ENCODE measurements at places on chromosomes 12 and 14.

DNA sequence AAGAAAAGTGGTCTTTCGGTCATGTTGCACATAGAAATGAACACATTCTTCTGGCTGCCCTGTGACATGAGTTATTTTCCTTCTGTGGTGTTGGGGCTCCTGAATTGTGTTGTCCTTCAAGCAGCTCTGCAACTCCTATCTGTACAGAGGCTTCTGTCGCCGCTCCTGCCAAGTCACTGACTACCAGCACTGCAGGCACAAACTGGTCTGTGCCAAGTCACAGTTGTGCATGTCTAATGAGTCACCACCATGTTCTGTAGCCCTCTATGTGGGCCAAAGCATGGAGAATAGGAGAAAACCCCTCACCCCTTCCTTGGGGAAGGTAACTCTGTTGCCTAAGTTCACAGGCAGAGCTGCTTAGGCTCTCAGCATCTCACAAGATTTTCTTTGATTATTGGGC is 283.3 kb downstream of the RPL10L start:
- DNase-seq, result no peak

GRCh38 chr12:1639538-1639937 is 10.5 kb downstream of the WNT5B start:
- DNase-seq, result no peak

- DNase-seq, result no peak
Observed at GRCh38 chr12:47791874-47792273, 18.8 kb downstream of the SLC48A1 start.

DNA sequence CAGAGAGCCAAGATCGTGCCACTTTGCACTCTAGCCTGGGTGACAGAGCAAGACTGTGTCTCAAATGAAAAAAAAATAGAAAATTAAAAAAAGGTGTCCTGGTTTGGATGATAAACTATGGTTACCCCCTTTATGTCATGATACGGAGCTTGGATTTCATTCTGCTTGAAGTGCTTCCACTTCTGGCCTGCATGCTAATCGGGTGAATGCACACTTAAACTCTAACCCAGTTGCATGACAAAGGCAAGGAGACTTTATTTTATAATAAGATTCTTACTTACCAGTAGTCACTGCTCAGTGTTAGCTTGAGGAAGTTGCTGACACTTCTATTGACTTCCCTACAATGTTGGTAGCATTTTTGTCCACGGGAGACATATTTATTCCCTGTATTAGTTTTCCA is 24.3 kb downstream of the CFAP54 start:
- no peak for DNase-seq

DNA sequence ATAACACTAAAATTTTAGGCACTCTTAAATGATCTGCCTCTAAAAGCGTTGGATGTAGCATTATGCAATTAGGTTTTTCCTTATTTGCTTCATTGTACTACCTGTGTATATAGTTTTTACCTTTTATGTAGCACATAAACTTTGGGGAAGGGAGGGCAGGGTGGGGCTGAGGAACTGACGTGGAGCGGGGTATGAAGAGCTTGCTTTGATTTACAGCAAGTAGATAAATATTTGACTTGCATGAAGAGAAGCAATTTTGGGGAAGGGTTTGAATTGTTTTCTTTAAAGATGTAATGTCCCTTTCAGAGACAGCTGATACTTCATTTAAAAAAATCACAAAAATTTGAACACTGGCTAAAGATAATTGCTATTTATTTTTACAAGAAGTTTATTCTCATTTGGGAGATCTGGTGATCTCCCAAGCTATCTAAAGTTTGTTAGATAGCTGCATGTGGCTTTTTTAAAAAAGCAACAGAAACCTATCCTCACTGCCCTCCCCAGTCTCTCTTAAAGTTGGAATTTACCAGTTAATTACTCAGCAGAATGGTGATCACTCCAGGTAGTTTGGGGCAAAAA is 4.1 kb downstream of the CDKN1B start:
- DNase-seq, result no peak

DNA sequence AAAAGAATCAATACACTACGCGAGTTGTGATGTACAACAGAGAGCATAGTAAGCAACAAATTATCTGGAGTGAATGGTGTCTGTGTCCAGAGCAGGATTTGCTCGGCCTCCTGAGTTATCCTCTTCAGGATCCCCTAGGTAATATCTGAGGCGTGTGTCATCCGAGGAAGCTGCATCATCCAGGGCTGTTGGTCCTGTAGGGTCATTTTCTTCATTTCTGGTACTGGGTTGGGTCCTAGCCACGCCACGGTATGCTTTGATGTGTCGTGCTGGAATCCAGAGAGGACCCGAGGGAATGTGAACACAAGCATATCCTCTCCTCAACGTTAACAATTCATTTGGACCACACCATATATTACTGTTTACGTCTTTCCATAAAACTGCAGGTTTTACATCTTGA is 19.0 kb upstream of the CLEC4E start:
- DNase-seq, result peak; percentile 16

DNA sequence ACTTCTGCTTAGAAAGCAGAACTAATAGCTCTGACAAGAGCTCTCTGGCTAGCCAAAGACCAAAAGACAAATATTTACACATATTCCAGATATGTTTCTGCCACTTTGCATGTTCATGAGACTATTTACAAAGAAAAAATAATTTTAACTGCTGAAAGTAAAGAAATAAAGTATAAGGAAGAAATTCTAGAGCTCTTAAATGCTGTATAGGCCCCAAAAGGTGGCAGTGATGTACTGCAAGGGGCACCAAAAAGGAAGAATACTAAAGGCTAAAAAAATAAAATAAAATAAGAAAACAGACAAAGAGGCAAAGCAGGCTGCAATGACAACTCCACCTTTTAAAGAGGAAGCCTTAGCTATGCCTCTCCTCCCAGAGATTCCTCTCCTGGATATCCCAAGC is 23.0 kb downstream of the KLRK1 start:
- peak; percentile 29 for DNase-seq

DNA sequence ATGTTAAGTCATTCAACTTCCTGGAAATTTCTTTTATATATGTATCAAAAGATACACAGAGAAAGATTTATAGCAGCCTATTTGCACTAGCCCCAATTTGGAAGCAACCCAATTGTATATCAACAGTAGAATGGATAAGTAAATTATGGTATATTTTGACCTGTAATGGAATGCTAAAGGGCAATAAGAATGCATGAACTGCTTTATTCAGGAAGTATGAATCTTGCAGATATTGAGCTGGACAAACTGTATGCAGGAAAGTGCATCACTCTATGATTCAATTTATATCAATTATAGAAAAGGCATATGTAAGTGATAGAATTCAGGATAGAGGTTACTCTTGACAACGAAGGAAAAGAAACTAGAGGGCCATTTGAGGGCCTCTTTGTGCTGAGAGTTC is 913.1 kb upstream of the FBXO33 start:
- DNase-seq, result no peak

GRCh38 chr12:45989721-45990467 is 480 bp downstream of the SCAF11 start:
- peak; percentile 82 for DNase-seq

DNA sequence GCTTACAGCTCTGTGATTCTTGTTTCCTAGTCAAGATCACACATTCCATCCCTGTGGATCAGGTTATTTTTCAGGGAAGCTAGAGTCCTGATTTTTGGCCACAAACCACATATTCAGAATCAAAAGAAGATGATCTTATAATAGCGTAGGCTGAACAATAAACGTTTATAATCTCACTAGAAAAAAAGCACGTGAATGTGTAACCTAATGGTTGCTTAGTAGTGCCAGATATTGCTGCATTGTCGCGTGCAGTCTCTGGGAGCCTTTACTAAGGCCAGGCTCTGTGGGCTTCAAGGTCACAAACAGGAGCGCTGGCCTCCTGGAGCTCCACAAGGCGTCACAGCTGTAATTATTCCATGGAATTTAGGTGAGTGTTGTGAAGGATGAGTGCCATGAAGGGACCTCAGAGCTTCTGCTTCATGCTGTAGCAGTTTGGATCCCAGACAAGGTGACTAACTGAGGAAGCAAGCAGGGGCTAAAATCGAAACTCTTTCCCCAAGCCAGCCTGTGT is 17.4 kb downstream of the CDKN1B start:
- DNase-seq, result no peak

DNA sequence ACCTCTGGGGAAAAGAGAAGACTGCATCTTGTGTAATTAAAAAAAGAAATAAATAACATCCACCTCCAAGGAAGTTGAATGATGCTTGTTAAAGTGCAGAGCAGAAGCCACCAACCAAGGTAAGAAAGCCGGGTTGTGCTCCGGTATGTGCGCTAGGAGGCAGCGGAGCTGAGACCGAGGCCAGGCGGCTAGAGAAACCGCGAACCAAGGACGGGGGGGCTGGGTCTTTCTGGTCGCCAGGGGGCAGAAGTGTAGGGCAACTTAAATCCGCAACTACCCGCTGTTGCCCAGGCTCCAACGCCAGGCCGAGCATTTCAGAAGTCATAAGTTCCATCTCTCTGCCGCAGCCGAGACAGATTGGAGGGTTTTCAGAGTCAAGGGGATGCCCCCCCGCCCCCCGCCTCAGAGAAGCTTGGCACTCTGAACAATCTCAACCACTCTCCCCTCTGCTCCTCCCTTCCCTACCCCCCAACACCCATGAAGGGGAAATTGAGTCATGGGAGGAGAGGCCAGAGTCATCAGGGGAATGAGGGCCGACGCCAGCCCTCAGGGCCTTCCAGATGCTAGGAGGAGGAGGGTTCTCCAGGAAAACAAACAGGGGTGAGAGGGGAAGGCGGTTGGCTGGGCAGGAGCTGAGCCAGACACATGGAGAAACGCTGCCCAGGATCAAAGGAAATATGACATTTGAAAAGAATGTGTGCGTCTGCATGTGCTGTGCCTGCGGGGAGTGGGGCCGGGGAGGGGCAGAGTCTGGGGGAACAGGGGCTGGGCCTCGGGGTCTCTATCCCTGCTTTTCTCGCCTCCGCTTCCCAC is 2.2 kb upstream of the NFATC4 start:
- DNase-seq, result peak; percentile 92

GRCh38 chr12:52615208-52615868 is 3.0 kb downstream of the KRT73 start:
- DNase-seq, result peak; percentile 73

GRCh38 chr12:21656905-21657325 is 727 bp downstream of the LDHB start:
- peak; percentile 38 for DNase-seq

DNA sequence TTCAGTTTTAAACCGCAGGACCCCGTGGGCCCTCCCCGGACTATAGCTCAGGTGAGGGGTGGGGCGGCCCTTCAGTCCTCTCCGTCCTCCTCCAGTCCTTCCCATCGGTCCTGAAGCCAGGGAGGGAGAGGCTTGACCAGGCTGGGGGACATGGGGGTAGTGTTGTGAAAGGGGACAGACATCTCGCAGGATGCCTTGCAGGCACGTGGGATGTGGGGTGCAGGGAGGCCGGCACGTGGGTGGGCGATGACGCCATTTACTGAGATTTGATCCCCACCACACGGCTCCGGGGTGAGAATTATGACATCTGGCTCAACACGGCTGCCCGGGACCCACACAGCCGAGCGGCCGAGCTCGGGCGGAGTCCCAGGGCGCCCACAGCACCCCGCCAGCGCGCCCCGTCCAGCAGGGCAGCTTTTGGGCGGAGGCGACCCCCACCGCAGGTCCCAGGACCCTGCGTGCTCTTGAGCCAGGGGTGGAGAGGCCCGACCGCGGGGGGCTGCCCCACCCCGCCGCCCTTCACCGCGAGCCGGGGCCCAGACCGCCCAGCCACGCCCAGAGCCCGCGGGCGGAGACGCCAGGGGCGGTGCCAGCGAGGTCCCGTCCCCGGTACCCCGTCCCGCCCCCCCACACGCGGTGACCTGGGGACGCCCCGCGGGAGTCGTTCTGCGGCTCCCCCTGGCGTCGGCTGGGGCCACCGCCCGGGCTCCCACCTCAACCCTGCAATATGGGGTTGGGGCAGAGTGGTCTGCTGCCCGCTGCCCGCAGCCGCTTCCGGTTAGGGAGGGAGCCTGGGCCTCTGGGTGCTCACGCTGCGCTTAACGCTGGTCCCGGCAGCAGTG is 3.3 kb upstream of the EXOC3L4 start:
- DNase-seq, result peak; percentile 73

- DNase-seq, result no peak
Observed at GRCh38 chr14:71549421-71550050, 382.7 kb upstream of the RGS6 start.

GRCh38 chr14:61406675-61407074 is 85.3 kb downstream of the PRKCH start:
- DNase-seq, result no peak

- DNase-seq, result no peak
Observed at GRCh38 chr12:58961906-58962305, 41.6 kb upstream of the LRIG3 start.

DNA sequence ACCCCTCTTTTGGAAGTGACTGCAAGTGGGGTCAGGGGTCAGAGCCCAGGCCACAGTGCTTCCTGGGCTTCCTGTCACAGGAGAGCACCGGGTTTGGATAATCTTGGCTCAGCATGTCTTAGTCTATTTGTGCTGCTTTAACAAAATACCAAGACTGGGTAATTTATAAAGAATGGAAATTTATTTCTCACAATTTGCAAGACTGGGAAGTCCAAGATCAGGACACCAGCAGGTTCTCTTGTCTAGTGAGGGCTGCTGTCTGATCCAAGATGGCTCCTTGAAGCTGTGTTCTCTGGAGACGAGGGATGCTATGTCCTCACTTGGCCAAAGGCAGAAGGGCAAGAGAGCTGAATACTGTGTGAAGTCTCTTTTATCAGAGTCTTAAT is 74.1 kb downstream of the RIN3 start:
- DNase-seq, result peak; percentile 74

DNA sequence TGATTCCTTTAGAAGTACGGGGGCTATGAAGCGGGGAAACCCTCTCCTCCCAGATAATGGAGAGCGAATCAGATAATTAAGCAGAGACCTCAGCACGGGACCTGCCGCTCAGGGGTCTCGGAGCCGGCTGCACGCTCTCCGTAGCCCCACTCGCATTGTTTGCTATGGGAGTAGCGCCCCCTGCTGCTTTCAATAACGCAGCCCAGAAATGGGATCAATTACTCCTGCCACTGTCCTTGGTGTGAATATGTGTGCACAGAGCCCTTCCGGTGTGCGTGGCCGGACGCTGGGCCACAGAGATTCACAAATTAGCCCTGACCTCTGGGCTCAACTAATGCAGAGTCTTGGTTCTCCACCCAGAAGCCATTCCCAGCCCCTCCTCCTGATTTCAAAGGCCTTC is 76.4 kb upstream of the TMEM132C start:
- no peak for DNase-seq

- DNase-seq, result no peak
Observed at GRCh38 chr12:88935856-88936255, 355.6 kb upstream of the KITLG start.

- DNase-seq, result no peak
Observed at GRCh38 chr12:97380440-97380839, 82.2 kb upstream of the RMST start.
